ENCODE measurements at places on chromosomes 1 and 21.

- DNase-seq: no peak
Observed at GRCh38 chr1:30822006-30822405, 64.4 kb upstream of the LAPTM5 start.

- no peak for DNase-seq
Observed at GRCh38 chr1:27884006-27884954, 11.9 kb downstream of the THEMIS2 start.

DNA sequence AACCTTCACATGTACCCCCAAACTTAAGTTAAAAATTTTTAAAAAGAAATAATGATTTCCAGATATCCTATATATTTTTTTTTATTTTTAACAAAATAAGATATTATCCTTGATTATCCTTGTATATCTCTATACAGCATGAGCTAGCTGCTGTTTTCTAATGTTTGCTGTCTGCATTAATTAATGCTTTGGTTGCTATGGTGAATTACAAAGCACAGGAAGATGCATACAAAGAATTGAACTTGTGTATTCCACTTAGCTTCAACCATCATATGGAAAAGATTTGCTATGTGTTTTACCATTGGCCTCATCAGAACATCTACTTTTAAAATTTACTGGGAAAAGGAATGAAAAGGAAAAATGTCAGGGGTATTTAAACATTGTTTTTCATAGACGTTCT lies 35.4 kb downstream of the VPS45 start:
- DNase-seq: no peak

- DNase-seq: no peak
Observed at GRCh38 chr1:116470671-116471070, 97.6 kb downstream of the ATP1A1 start.

GRCh38 chr1:35191429-35192055 lies 1.4 kb downstream of the SFPQ start:
- DNase-seq: no peak
